Activated T-helper 1 cell treated with anti-CD3 and anti-CD28 coated beads, Interleukin-12 subunit alpha, Interleukin-12 subunit beta, Interleukin-2, Interleukin-4 antibody, amounts not matched to agents 30 ng/mL and 10 ng/mL and 1 ng/mL, durations not matched to agents 14 hours and 24 hours and 36 hours (primary cell): ENCODE measurements at places on chromosomes 5 and 9. TPM values are rescaled to one million over a fixed set of nuclear protein-coding genes. Genes with fewer than 3 reads are reported as not detected.
A peak's percentile ranks its signal among the peaks of the same experiment; 100 is the strongest.

Gene WDR38
- not detected in 2 replicates for total RNA-seq

GRCh38 chr5:171313481-171314206, 4.6 kb downstream of the TLX3 start:
- DNase-seq, result no peak

GRCh38 chr9:124191691-124192395, 65.9 kb upstream of the NEK6 start:
- no peak for DNase-seq

DNA sequence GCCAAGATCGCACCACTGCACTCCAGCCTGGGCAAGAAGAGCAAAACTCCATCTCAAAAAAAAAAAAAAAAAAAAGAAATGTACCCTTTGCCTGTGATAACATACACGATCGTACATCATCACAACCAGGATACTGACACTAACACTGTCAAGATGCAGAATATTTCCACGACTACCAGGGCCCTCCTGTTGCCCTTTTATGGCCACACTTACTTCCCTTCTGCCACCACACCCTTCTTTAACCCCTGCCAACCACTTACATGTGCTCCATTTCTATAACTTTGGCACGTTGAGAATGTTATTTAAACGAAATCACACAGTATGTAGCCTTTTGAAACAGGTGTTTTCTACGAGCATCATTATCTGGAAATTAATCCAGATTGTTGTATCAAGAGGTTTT, 69.0 kb upstream of the OTULINL start:
- DNase-seq, result no peak

GRCh38 chr5:150209099-150209635, 19.3 kb downstream of the SLC6A7 start:
- DNase-seq, result no peak

- no peak for DNase-seq
Measured at GRCh38 chr5:129639331-129639730, 108.6 kb upstream of the MINAR2 start.

GRCh38 chr9:134935056-134935640, 17.4 kb upstream of the FCN1 start:
- DNase-seq, result no peak

DNA sequence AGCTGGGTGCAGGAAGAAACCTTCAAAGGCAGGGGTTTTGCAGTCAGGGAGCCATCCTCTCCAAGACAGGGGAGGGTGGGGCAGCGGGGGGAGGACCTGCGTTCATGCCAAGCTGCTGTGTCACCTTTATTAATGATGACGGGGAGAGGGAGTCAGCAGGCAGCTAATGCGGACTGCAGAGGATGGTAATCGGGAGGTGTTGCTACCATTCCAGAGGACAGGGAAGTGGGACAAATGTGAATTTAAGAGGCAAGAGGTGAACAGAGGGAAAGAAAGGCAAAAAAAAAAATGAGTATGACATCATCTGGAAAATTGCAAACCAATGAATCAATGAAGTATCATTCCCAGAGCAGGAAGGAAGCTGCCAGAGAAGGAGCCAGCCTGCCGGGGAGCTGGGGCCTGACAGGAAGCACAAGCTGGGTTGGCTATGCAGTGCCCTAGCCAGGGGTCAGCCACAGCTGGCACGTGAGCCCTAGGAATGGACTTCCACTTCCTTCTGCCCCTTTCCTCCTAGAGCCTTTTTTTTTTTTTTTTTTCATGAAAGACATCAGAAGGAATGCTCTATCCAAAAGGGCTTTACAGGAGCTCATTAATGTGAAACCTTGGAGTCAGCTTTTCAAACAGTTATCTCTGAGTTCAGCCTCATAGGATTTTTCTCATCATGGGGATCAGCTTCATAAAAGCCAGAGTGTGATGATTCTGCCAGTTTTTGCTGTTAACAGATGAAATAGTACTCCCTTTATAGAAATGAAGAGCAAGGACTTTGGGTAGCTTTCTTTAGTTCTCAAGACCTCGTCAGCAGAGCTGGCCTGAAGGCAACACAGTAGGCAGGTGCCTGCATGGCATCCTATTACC, 9.2 kb downstream of the INSYN2B start:
- DNase-seq, result no peak

- DNase-seq, result no peak
Measured at GRCh38 chr9:124886866-124887492, 25.0 kb downstream of the ARPC5L start.

DNA sequence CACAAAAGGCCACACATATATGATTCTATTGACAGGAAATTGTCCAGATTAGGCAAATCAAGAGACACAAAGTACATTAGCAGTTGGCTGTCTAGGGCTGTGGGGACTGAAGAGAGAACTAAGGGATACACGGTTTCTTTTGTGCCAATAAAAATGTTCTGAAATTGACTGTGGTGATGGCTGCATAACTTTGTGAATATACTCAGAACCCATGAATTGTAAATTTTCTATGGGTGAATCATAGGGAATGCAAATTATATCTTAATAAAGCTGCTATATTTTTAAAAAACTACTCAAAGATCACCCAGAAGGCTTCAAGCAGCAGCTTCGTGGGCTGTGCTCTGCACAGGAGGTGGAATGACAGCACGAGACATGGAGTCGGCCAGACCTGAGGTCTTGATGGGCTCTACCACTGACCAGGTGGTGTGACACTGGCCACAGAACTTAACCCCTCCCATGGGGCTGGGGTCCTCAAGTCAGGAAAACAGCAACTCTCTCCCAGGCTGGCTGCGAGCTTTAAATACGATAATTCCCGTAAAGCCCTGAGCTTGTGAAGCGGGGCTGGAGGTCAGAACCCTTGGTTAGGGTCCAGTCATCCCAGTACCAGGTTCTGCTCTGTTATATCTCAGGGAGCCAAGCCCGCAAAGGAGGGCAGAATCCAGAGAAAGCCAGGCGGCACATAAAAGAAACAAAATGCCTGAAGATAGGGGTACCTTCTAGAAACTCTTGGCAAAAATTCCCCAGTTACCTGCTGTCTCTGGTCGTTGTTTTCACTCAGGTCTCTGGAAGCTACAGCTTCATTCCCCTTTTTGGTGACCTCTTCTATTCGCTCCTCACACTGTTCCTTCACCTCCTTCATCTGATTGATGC, 59.1 kb downstream of the GOLM1 start:
- no peak for DNase-seq

DNA sequence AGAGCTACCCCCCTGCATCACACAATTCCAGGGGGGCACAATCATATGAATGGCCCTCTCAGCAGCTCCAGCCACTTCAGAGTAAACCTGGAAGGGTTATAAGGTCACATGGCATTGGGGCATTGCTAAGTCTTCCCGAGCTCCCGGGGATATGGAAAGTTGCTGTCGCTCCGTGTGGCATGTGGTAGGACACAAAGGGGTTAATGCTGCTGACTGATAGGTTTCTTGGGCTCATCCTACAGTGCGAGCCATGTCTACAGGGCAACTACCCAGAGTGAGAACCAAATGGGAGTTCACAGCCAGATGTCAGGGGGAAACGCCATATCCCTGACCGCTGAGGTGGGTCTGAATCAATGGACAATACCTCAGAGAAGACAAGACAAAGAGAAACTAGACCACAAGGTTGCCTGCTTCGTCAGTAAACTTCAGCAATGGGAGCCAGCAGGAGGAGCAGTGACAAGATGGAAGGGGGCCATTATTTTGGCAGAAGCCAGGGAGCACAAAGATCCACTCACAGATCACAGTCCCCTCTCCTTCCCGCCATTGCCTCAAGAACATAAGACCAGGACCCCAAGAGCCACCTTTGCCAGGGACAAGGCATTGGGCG, 52.4 kb upstream of the SHISAL2B start:
- no peak for DNase-seq

Gene ORM2
- total RNA-seq, result not detected in 2 replicates

Gene GABRA1
- not detected in 2 replicates for total RNA-seq

DNA sequence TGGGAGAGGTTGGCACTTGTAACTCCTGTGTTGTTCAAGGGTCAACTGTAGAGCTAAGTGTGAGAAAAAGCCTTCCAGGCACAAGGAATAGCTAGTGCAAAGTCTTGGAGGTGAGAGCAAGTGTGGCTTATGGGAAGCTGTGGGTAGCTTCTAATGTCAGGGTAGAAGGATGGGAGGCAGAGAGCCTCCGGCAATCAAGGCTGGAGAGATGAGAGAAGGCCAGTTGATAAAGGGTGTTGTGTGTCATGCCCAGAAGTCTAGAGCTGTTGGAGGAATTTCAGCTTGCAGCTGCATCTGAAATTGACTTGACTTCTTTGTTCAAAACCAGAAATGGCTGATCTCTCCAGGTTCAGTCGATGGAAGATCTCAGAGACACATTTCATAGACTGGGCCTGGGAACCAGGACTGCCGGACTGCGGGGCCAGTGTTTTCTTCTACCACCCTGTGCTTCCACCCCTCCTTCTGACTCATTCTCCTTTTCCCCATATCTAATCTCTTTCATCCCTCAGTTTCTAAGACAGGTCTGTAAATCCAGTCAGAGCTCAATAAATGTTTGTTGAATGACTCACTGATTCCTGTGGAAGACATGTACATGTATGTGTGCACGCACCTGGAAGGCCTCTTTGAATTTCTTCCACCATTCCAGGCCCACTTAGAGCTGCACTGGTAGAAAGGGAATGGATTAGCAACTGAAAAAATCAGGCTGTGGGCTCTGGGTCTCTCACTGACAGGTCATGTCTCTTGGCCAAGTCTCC, 67.8 kb upstream of the KLF4 start:
- no peak for DNase-seq

DNA sequence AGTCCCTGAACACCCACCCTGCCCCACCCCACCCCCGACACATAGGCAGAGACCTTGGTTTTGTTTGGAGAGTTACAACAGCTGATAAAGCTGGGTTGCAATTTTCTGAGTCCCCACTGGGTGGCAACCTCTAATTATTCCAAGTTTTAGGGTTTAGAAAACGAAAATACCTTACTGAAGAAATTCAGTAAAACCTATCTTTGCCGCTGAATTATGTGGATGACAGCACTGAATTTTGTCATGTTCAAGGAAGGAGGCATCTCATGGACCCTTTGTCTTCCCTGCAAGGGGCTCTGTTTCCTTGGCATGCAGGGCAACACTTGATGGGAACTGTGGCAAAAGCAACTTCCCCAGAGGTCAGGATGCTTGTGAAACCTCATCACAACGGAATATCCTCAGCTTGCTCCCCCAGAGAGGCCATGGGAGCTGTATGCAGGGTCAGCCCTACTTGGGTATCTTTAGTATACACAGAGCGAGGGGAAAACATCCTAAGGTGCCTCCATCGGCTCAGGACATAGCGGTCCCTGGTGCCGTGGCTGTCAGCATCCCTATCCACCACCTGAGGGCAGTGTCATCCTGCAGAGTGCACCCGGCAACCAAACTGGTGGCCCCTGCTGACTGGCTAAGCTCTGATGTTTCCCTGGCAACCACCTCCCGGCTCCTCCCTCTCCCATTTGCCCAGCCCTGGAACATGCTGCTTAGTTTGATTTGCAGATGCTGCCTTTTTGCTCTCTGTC, 123.1 kb downstream of the RXRA start:
- peak; percentile 55 for DNase-seq

GRCh38 chr5:2415678-2416077, 335.8 kb downstream of the IRX2 start:
- DNase-seq, result no peak

DNA sequence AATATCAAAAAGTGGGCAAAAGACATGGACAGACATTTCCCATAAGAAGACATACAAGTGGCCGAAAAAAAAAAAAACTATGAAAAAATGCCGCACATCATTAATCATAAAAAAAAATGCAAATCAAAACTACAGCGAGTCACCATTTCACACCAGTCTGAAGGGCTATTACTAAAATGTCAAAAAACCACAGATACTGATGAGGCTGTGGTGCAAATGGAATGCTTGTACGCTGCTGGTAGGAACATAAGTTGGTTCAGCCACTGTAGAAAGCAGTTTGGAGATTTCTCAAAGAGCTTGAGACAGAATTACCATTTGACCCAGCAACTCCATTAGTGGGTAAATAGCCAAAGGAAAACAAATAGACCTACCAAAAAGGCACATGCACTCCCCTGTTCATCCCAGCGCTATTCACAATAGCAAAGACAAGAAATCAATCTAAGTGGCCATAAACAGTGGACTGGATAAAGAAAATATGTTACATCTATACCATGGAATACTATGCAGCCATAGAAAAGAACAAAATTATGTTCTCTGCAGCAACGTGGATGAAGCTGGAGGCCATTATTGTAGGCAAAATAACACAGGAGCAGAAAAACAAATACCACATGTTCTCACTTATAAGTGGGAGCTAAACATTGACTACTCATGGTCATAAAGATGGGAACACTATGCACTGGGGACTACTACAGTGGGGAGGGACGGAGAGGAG, 110.6 kb upstream of the BOD1 start:
- DNase-seq, result no peak

Gene EXOC3
- total RNA-seq, result 59.6 and 62.0 TPM in 2 replicates

- DNase-seq, result no peak
Measured at GRCh38 chr5:149046196-149046829, 16.5 kb downstream of the SH3TC2 start.

GRCh38 chr9:124248066-124248465, 9.7 kb upstream of the NEK6 start:
- DNase-seq, result no peak

GRCh38 chr9:18798106-18798505, 234.9 kb downstream of the SAXO1 start:
- no peak for DNase-seq

GRCh38 chr9:17322882-17323864, 188.3 kb downstream of the CNTLN start:
- DNase-seq, result no peak

DNA sequence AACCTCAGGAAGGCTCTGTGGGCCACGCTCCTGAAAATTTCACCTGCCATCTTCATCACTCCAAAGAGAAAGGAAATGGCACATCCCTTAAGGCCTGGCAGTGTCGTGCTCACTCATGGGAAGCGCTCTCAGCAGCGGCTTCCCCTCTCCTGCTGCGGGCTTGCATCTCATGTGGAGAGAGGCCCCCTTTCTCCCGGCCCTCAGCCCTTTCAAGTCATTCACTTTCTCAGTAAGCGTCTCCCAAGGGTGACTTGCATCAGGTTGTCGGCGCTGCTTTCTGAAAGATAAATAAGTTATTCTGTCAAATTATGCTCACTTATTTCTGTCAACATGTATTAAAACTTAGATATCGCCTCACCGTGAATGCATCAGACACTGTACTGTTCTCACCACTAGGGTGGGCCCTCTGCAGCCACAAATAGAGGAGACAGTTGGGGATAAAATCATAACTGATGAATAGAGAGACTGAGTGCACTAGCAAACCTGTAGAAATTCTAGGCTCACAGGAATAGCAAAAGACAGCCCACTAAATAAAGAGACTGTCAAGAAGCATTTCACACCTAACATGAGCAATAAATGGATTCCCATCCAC, 174.6 kb downstream of the RFK start:
- no peak for DNase-seq

- no peak for DNase-seq
Measured at GRCh38 chr5:58746321-58746720, 163.4 kb downstream of the RAB3C start.

- no peak for DNase-seq
Measured at GRCh38 chr5:139593716-139594319, 32.7 kb downstream of the UBE2D2 start.

- DNase-seq, result no peak
Measured at GRCh38 chr5:139910901-139911300, 115.3 kb downstream of the PSD2 start.

GRCh38 chr9:90002397-90003271, 397.8 kb downstream of the GADD45G start:
- DNase-seq, result no peak

Gene AGXT2
- total RNA-seq, result not detected in 2 replicates
